ENCODE measurements at places on chromosomes 1 and 21.

GRCh38 chr1:113041569-113042284 is 31.3 kb upstream of the LRIG2 start:
- no peak for DNase-seq

DNA sequence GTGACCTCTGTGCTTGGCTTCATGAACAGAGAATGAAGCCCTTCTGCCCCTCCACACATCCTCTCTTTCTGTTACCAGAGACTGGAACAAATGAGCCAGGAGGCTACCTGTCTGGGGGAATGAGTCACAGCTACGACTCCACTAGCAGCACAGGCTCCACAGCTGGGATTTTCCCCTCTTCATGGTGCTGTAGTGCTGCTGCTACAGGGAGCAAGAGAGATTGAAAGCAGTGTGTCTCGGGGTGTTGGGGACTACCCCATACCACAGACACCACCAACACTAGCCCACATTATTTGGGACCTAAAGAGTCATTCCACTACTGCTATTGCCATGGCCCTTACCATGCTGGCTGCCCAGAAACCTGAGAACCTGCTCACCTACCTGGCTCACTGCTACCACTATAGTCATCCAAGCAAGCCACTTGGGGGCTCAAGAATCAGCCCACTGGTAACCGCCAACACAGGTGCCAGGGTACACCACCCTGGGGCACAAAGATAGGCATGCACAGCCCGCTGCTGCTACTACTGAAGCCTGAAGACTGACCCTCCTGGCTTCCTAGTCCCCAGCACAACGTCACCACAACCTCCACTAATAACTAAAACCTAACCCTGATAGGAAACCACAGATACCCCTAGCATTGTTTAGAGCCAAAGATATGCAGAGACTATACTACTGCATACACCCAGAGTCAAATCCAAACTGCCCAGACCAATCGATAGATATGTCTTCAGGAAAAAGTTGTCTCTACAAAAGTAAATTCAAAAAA is 17.7 kb downstream of the CD1E start:
- no peak for DNase-seq

GRCh38 chr1:226696547-226696946 is 42.5 kb downstream of the ITPKB start:
- DNase-seq = no peak

- no peak for DNase-seq
Observed at GRCh38 chr1:21663951-21664805, 5.0 kb downstream of the RAP1GAP start.

GRCh38 chr21:17498586-17498985 is 14.3 kb upstream of the CXADR start:
- no peak for DNase-seq

- DNase-seq = no peak
Observed at GRCh38 chr1:13435458-13435857, 25.2 kb downstream of the PRAMEF20 start.

DNA sequence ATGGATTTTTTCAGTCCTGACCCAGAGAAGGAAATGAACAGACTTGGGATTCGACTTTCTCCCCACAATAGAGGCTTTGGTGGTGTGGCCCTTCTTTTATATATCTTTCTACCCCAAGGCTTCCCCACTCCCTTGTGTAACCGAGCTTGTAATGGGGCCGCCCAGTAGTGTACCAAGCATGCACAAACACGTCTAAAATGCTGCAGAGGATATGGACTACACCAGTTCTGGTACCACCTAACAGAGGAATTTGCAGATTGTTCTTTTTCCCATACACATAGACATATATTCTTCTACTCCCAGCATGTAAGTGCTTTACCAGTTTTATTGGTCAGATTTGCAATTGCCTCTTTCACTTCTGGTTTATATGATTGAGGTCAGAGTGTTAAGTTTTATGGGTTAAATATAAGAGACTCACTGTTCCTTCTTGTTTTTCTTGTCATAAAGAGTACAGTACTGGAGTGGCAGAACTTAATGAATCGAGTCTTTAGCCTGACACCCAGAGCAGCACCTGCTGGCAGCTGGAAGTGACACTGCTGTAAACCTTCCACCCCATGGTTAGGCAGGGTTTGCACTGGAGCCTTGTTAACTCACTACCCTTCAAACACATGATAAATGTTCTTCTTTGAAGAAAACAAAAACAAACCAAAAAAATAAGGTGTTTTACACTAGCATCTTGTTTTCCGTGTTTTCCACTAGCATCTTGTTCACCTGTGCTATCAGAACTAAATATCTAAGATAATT is 198.6 kb downstream of the PTPRC start:
- DNase-seq = no peak

GRCh38 chr1:9128520-9129265 is at the start of gene GPR157:
Gene GPR157, minus strand, starts transcription at chr1:9129102. Its CDS starts 75 bp downstream, at chr1:9129027.
- peak; percentile 76 for DNase-seq

GRCh38 chr1:186189156-186189555 is 185.9 kb downstream of the TPR start:
- no peak for DNase-seq

DNA sequence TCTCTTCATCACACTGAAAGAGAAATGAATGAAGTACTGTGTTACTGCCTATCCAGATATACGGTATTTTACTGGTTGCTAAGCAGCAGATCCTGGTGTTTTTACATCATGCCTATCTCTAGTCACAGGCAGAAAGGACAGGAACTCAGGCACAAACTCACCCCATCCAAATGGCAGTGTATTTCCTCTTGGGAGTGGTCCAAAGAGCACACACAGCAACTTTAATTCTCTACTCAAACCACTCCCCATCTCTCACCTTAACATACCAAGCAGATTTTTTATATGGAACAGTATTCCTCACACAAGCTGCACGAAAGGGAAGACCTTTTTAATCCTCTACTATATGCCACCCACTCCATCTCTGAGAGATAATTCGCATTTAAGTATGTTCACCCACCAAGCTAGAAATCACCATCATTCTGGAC is 27.3 kb downstream of the EIF4G3 start:
- DNase-seq = peak; percentile 63

- DNase-seq = no peak
Observed at GRCh38 chr1:70415882-70416281, 4.8 kb downstream of the CTH start.

GRCh38 chr1:44810101-44810761 is 1.9 kb downstream of the BTBD19 start:
- DNase-seq = peak; percentile 95

DNA sequence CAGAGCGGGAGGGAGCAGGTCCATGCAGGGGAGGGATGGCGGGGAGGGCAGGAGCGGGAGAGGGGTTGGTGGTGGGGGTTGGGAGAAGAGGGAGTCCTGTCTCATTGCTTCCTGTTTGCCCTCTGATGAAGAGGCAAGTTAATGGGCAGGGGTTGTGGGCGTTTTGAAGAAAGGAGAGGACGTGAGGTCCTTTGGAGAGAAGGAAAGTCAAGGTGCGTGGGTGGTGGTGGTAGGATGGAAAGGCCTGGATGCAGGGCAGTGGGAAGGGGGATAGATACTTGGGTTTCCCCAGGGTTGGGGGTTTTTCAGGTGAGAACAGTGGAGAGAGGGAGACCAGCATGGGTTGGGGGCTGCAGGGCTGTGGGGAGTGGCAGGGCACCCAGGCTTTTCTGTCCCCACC is 17.2 kb downstream of the UBE2Q1 start:
- DNase-seq = no peak

DNA sequence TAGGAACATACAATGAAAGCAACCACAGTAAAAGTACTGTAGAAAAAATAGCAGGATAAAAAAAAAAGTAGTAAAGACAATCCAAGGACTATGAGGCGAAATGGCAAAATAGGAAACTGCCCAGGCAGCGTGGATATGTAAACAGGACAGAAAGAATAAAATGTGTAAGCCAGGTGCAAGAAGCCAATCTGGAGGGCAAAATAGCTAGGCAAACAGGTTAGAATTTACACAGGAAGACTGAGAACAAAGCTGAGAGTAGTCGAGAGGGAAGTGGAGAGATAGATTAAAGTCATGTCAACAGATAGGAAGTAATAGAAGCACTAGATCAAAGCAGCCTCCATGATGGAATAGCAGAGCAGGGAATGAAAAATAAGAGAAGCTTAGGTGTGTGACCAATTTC is 124.2 kb upstream of the B3GALT2 start:
- no peak for DNase-seq

DNA sequence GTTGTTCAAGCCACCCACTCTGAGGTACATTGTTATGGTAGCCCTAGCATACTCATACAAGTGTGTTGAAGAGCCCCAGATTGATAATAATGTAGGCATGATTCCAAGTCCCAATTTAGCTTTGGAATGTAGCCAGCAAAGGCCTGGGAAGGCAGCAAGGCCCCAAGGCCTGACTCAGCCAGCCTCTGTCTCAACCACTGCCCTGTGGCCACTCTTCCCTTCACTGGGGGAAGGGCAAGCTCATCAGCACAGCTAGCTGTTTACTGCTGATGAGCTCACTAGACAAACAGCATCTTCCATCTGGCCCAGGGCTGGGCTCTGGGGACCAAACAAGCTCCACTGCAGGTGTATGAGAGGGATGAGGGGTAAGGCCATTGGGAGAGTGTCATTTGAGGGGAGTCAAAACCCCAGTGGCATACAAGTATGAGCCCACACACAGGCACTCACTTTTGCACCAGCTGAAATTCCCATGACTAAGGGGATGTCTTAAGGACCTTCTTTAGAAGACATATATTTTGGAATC is 2.2 kb upstream of the IRF6 start:
- peak; percentile 67 for DNase-seq

DNA sequence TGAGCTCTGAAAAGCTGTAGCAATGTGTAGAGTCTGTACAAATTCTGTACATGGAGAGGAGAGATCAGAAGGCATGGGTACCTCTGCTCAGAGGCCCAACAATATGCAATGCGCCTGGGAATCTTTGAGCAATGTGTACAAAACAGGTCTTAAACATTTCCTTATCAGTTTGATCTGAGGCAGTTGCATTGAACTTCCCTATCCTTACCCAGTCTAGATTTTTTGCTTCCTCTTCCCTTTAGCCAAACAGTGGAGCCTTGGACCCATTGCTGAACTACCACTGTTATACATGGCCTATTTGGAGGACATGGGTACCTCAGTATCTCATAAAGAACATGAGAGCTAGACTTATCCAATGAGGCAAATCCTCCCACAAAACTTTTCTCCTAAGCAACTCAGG is 12.6 kb upstream of the MNDA start:
- DNase-seq = no peak

- peak; percentile 78 for DNase-seq
Observed at GRCh38 chr1:170200621-170201397, 55.0 kb downstream of the NTMT2 start.

DNA sequence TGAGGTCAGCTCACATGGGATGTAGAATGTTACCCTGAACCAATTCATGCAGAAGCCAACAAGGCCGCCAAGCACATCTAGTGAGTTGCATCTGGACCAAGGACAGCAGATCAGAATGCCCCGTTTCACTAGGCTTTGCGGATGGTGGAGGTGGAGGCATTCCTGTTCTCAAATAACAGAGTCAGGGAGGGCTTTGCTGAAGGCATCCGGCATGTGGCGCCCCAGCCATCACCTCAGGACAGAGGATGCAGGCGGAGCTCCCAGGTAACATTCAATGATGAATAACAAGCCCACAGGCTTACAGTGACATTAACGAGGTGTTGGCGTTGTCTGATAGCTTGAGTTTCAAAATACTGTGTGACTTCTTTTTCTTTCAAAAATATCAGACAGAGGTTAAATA is 476.2 kb downstream of the CAMTA1 start:
- DNase-seq = no peak

- peak; percentile 52 for DNase-seq
Observed at GRCh38 chr21:43662286-43662685, 2.9 kb downstream of the RRP1B start.

DNA sequence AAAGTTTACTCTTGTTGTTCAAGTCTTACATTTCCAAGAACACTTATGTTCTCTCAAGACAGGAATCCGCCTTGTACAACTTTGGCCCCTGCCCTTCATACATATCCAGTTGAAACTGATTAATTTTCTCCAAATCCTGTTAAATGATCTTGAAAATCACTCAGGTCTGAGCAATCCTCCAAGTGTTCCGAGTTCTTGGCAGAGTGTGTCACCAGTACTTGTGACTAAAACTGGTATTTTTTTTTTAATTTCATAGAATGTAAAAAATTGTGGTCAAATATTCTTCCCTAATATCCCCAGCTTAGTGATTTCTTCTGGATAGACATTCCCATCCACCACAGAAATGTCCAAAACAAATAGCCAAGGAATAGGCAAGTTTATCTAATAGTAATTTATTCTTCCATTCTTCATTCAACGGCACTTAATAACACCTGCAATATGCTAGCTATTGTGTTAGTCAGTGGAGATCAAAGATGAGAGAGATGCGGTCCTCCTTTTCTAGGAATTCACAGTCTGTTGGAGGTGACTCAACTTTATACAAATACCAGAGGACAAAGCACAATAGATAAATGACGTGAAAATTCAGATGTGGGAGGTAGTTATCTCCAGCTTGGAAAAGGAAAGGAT is 71.4 kb downstream of the DIRAS3 start:
- DNase-seq = peak; percentile 15

- peak; percentile 39 for DNase-seq
Observed at GRCh38 chr1:31605908-31606427, 11.5 kb upstream of the HCRTR1 start.

DNA sequence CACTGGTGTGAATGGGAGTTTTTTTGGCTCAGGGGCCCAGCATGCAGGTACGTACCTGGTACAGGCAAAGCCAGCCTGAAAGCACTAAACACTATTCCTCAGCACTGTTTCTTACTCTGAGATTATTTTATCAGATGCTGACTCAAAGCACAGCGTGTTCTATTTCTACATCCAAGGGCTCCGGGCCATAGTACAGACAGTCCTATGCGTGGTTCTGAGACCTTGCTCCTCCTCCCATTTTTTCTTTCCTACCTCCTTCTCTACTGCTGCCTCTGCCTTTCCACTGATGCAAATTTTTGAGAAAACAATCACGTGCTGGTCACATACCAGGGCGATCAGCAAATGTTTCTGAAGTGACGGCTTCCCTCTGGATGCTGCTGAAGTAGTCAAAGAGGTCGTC is 36.3 kb downstream of the PDPN start:
- peak; percentile 55 for DNase-seq

Measured in fibroblast of gingiva (primary cell).